ENCODE measurements at places on chromosomes 6 and 20.

DNA sequence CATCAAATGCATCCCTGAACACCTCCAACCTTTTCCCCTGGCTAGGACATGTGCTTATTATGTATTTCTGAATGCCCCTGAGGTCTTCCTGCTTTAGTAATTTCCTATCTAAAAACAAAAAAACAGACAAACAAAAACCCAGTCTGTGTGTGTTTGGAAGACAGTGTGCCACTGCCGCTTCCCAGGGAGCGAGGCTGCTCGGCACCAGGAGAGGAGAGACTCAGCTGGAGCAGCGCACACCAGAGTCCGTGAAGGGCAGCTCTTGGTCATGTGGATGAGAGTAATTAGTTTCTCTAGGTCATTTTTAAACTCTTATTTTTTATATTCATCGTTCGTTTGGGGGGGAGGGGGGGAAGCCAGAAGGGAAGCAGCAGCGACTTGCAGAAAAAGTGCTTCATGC is 10.0 kb upstream of the ANKRD60 start:
- no peak for DNase-seq

GRCh38 chr6:33996120-33996475 is 149.8 kb downstream of the GRM4 start:
- no peak for DNase-seq

- peak; percentile 89 for DNase-seq
These were observed 20.3 kb upstream of the HLA-DRB1 start for GRCh38 chr6:32609731-32610640.

DNA sequence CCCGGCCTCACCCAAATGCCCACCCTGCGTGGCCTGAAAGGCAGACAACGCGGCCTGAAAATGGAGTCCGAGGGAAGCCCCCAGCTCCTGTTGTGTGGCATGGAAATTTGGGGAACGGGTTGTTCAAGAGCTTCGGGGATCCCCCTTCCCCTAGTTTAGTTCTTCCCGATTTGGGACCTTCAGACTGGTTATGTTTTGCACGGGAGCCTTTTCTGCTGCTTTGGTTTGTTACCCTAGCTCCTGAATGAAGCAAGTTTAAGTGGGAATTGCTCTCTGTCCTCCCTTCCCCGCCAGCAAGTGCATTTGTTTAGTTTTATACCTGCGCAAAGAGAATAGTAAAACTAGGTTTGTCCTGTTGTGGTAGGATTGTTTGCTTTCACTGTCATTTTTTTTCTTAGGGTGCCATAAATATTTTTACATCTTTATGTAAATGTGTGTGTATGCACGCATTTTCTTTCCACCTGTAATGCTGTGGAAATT is 604 bp downstream of the SH3BGRL2 start:
- DNase-seq = no peak

DNA sequence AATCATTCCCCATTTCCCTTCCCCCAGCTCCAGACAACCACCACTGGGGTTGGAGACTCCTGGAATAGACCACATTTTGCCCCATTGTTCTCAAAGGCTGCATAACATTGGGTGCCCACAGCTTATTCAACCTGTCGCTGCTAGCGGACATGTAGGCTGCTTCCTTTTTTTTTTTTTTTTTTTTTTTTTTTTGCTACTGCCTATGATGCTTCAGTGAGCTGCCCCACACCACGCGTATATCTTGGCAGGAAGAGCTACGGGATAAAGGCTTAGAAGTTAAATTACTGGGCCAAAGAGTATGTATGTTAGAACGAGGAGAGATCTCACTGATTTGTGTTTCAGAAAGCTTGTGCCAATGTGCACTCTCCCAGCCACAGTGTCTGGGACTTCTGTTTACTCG is 7.0 kb downstream of the LBP start:
- no peak for DNase-seq

GRCh38 chr6:25169961-25170360 is 109.2 kb upstream of the CARMIL1 start:
- DNase-seq = no peak

DNA sequence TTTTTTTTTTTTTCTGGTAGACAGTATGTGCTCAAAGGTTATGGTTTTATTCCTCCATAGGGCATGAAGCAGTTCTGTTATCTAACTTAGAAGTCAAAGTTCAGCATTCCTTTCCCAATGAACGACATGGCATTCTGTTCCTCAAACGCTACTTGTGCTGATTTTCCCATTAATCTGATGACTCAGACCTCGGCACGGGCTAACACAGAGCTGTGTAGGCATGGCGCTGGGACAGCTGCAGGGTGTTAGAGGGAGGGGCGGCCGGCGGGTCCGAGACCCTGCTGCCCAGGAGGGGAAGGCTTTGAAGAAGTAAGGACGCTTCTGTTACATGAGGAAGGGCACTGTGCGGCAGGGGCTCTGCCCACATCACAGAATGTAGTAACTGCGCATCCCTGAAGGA is 93.6 kb upstream of the AGPAT4 start:
- no peak for DNase-seq

- no peak for DNase-seq
These were observed 143.8 kb upstream of the CDYL start for GRCh38 chr6:4632421-4632820.

- no peak for DNase-seq
These were observed 8.2 kb upstream of the SLC2A12 start for GRCh38 chr6:134060491-134061106.

DNA sequence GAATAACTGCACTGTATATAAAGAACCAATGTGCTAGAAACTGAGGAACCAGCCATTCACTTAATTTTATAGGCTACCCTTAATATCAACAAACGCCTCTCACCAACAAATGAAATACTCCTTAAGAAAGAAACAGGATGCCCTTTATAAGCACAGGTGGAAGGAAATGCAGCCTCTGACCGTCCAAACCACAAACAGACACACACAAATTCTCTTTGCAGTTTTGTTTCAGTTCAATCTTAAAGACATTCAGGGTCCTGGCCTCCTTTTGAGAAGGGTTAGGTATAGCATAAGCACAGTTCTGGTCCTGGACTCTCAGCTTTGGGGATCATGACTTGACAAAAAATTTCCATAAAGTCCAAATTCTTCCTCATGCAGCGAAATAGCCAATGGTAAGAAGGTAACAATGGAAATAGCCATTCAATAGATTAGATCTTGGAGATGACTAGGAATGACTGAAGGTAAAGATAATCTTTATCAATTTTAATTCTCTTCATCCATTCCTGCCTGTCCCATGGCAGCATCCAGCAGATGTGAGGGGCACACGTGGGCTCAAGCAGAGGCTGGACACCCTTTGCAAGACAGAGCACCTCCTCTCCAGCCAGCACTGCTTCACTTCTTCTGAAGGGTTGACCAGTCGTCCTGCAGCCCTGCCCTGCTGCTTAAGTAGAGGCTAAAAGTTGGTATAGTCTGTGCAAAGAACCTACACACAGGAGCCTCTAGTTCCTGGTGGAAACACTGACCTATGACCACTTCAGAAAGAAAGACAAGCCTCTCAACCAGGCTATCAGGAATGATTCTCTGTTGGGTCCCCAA is 123.9 kb downstream of the CD83 start:
- DNase-seq = no peak

GRCh38 chr20:24761220-24762065 is 187.6 kb upstream of the CST7 start:
- DNase-seq = no peak

DNA sequence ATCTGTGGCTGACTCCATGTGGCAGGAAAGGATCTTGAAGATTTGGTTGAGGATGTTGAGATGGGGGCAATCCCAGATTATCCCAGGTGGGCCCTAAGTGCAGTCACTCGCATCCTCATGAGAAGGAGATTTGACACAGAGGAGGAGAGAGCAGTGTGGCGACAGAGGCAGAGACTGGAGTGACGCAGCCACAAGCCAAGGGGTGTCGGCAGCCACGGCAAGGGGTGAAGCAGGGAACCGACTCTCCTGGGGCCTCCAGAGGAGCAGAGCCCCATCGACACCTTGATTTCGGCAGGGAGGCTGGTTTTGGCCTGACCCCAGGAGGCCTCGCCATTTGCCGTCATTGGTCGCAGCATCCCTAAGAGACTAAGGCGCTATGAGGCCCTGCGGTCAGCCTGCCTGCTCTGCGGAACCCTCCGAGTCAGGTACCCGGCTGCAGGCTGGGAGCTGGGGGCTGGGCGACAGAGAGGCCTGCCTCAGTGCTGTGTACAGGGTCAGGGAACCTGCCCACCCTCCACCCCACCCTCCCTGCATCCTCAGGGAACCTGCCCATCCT is 12.5 kb downstream of the EEF1A2 start:
- no peak for DNase-seq

All from KG1 (cell line).